ENCODE measurements at places on chromosomes 1 and 21. TPM values are rescaled to one million over a fixed set of nuclear protein-coding genes. Genes with fewer than 3 reads are reported as not detected.

- no peak for DNase-seq
These were observed 505 bp downstream of the LMNA start for GRCh38 chr1:156114919-156115513.

DNA sequence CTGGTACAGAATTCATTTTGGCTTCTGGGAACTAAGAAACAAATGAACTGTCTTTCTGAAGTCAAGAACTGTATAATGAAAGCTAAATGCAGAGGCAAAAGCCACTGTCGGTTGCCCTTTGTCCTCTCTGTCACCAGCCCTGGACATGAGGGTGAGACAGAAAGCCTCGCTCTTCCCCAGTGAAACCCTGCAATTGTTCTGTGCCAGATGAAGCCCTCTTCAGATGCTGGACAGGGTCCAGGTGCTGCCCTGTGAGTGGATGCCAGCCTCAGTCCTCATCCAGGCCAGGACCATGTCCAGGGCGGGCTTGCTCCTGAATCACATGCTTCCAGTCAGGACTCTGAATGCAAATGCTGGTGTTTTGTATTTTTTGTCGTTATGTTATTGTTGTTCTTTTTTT lies 138.7 kb downstream of the RUNX1 start:
- no peak for DNase-seq

DNA sequence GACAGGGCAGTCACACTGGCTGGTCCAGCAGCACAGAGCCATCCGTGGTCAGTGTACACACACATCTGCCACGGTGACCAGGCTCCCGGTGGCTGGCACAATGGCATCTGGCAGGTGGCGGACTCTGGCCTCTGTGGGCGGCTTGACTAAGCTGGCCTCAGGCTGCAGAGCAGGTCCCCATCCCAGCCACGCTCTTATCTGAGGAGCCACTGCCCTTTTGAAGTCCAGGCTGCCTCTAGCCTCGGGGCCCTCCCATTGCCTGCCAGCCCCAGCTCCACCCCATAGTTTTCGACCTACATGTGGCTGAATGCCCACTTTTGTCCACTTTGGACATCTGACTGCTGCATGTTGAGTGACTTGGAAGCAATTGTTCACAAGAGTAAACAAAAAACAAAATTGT lies 29.9 kb upstream of the EDN2 start:
- DNase-seq = no peak

DNA sequence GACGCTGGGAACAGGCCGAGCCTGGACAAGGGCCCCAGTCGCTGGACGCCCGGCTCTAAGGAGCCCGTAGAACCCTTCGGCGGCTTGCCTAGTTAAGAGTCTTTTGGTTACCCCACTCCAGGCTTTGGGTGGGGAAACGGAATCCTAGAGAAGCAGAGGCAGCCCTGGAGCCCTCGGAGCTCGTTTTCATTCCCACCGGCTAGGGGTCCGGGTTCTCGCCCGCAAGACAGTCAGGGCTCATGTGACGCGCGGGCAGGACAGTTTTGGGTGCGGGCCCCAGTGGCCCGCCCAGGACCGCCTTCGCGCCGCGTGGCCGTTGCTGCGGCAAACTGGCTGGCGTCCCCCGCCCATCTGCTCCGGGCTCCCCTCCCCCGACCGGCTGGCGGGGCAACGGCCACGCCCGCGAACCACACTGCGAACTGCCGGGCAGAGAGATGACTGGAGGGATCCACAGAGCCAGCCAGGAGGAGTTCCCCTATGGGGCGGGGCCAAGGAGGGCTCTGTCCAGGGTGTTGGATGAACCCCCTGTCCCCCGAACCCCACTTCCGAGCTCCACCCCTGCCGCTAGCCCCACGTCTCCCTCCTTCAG lies 829 bp upstream of the HES2 start:
- DNase-seq = no peak

GRCh38 chr1:239719642-239720258 lies 333.4 kb downstream of the CHRM3 start:
- no peak for DNase-seq

GRCh38 chr1:116880917-116881316 lies 28.8 kb upstream of the PTGFRN start:
- DNase-seq = no peak

DNA sequence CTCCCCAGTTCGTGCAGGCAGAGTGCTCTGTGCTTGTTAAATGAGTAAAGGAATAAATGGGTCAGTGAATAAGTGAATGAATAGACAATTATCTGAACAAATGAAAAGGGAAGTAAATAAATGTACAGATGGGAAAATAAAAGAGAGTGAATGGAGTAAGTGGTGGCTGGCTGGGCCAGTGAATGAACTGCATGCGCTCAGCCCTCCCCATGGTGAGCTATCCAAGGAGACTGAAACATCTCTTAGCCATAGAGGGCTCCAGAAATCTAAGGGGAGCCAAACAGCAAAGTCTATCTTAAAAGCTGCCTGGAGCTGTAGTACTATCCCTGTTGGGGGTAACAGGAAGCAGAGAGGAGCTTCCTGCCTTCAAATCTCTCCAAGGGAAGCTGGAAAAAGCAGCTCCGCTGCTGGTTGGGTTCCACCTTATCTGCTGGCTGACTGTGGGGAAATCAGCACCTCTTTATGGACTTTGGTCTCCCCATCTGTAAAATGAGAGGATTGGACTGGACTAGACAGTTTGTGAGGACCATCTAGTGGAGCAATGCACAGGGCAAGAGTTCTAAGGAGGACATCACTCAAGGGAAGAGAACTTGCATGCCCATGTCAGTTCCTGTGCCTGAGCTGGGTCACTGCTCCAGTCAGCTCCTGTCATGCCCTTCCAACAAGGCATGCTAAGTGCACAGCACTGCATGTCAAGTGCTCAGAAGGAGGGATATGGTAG lies 77.9 kb downstream of the TRABD2B start:
- DNase-seq = no peak

DNA sequence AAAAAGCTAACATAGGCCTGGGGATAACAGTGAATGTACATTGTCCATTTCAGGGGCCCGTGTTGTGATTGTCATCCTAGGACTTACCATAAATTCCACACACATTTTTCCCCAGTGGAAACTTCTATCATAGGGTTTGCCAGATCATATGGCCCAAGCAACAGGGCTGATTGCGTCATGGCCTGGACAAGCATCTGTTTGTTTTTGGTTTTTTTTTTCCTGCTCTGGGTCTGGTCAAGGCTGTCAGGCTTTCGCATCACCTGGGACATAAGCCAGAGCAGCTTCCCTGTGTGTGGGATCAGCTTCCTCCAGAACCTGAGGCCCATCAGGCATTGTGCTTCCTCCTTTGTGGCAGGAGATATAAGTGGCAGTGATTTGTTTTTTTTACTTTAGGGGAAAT lies 598.5 kb upstream of the USP24 start:
- no peak for DNase-seq

DNA sequence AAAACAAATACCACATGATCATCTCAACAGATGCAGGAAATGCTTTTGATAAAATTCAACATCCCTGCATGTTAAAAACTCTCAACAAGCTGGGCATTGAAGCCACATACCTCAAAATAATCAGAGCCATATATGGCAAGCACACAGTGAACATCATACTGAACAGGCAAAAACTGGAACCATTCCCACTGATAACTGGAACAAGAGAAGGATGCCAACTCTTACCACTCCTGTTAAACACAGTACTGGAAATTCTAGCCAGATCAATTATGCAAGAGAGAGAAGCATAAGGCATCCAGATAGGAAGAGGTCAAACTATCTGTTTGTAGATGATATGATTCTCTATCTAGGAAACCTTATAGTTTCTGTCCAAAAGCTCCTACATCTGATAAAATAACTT lies 91.6 kb downstream of the DNAH14 start:
- DNase-seq = no peak

DNA sequence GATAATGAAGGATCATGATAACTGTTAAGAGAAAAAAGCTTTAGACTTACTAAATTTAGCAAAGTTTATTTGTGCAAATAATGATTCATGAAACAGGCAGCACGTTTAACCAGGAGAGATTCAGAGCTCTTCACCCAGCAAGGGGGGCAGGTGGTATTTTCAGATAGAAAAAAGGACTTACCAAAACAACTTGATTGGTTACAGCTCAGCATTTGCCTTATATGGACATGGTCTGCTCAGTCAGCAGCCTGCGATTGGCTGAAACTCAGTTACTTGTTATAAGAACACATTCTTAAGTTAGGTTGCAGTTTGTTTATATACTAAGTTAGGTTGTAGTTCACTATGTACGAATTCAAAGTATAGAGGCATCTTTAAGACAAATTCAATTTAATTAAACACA lies 165.6 kb downstream of the DUSP10 start:
- no peak for DNase-seq

GRCh38 chr1:24105368-24106160 lies 6.4 kb downstream of the MYOM3 start:
- no peak for DNase-seq

Gene AQP10
- not detected for total RNA-seq

Gene LAMC2
- total RNA-seq = 4.3 TPM

Gene PGLYRP4
- not detected for total RNA-seq
